Stimulated activated CD4-positive, alpha-beta T cell treated with anti-CD3 and anti-CD28 coated beads, Interleukin-1b, Interleukin-23, amount 100 ng/mL, for 4 hours (primary cell): ENCODE measurements at places on chromosomes 2 and 18.

DNA sequence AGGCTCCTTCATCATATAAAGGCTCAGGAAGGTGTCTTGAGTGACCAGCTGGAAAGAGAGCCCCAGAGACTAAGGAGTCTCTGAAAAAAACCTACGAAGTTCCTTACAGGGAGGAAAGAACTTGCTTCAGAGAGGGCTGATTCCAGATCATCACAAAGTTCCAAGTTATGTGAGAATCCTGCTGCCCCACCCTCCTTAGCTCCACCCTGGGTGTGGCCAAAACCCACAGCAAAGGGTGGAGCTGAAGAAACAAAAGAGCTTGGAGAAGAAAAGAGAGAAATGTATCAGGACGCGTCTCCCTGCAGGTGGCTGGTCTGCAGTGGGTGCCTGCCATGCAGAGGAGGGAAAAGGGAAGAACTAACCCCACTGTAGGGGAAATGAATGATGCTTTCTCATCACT lies 32.8 kb upstream of the ZNF396 start:
- no peak for DNase-seq

DNA sequence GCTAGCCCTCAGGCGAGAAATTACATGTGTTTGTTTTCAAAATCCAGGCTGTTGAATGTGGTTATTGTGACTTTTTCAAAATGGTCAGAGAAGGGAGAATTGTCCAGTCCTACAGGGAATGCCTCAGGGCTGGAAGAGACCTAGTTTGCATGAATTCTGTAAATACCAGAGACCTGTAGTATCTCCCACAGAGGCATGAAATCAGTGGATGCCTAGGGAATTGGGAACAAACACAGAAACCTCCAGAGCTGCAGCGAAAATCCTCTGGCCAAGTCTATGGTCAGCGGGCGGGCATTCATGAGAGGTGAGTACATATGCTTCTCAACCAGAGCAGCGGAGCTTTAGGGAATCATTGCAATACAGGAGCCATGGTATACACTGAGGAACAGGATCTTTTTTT lies 1596.5 kb upstream of the NXPH2 start:
- no peak for DNase-seq

- no peak for DNase-seq
Measured at GRCh38 chr2:170975127-170975942, 46.3 kb downstream of the GORASP2 start.

- no peak for DNase-seq
Measured at GRCh38 chr2:104856086-104856972, 2.4 kb downstream of the POU3F3 start.

DNA sequence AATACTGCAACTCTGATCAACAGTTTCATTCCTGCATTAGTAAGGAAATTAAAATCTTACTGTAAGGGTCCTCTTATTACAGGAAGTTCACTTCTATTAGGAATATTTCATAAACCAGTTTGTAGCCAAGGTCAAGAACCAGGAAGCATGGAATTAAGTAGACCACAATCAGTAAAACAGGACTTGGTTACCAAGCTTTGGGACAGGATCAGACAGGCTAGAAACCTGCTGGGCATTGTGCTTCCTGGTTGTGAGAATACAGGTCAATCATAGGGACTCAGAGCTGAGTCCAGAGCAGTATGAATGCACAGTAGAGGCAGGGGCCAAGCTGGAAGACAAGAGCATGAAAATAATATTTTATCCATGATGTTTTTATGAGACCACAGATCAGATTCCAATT lies 248.0 kb downstream of the IKZF2 start:
- no peak for DNase-seq

DNA sequence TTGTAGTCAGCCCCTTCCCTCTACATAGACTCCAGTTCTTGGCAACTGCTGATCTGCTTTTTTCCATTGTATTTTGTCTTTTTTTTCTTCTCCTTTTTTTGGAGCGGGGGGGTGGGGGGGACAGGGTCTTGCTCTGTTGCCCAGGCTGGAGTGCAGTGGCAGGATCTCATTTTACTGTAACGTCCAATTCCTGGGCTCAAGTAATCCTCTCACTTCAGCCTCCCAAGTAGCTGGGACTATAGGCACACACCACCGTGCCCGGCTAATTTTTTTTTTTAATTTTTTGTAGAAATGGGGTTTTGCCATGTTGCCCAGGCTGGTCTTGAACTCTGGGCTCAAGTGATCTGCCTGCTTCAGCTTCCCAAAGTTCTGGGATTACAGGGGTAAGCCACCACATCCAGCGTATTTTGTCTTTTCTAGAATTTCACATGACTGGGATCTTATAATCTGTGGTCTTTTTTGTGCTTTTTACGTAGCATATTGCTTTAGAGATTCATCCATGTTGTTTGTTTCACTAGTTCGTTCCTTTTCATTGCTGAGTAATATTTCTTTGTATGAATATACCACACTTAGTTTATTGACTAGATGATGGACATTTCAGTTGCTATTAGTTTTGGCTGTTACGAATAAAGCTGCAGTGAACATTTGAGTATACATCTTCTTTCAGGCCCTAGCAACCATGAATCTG lies 17.9 kb downstream of the EML4 start:
- no peak for DNase-seq

GRCh38 chr2:229703909-229704630 lies 10.3 kb downstream of the DNER start:
- DNase-seq: no peak

GRCh38 chr18:23314672-23315071 lies 138.4 kb upstream of the RIOK3 start:
- DNase-seq: no peak

DNA sequence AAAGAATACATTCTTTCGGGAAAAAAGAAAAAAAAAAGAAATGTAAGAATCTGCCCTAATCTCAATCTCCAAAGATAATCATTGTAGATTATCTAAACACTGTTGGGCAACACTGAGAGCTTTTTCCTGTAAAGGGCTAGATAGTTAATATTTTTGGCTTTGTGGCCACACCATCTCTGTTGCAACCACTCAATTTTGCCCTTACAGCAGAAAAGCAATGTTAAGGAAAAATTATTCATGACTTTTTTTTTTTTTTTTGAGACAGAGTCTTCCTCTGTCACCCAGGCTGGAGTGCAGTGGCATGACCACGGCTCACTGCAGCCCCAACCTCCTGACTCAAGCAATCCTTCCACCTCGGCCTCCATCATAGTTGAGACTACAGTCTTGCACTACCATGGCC lies 17.3 kb upstream of the FZD5 start:
- no peak for DNase-seq

GRCh38 chr2:121033461-121033996 lies 251.5 kb downstream of the TFCP2L1 start:
- no peak for DNase-seq

GRCh38 chr2:115285416-115285815 lies 843.0 kb downstream of the DPP10 start:
- DNase-seq: no peak

GRCh38 chr2:123566291-123566946 lies 458.7 kb upstream of the CNTNAP5 start:
- no peak for DNase-seq
